ENCODE measurements at places on chromosomes 16 and 17.

DNA sequence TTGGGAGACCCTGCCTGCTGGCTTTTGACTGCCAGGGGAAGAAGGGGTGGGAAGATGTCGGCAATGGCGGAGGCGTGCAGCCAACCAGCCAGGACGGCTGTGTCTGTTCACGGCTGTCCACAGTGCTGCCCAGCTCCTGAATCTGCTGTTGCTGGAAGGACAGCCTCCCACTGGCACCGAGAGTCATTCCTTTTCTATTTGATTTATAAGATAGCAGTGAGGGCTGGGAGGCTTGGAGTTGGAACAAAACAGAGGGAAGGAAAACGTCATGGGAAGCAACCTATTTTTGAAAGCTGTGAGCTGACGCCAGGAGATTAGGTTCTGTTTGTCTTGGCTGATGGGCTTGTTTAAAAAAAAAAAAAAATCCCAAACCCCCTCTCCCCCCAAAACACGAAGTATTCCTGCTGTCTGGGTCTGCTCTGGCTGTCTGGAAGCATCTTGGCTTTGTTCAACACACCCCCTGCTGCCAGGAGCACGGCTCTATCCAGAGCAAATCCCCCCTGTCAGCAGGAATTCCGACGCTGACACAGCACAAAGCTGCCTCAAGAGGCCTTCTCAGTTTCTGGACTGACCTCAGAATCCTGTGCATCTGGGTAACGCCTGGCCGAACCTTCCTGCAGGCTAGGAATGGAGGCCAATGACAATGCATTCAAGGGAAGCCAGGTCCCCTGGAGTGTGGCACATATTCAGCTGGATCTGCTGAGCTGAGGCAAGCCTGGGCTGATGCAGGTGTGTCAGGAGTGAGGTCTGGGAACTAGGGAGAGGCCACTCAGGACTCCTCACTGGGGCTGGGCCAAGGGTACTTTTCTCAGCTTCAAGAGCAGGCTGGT lies 41.0 kb upstream of the SREBF1 start:
- no peak for DNase-seq

GRCh38 chr17:7961421-7961820 lies 29.4 kb downstream of the CNTROB start:
- no peak for DNase-seq

GRCh38 chr16:89192956-89193575 lies 7.3 kb downstream of the SLC22A31 start:
- peak; percentile 95 for DNase-seq

DNA sequence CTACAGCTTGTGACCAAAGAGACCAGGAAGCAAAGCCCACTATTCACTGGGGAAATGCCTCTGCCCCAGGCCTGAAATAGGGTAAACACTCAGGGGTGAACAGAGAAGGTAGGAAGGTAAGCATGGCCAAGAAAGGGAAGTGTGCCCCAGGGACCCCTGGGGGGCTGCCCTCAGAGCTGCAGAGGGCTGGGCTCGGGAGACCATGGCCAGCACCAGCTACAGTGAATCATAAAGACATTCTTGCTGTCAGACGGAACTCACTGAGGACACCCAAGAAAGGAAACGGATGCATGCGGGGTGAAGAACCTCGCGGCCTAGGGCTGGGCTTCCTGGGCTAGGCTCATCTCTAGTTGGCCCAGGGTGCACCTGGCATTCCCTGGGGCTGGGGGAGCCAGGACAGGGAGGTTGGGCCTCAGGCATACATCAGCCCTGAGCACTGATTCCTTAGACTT lies 9.6 kb downstream of the HIC1 start:
- DNase-seq, result no peak

DNA sequence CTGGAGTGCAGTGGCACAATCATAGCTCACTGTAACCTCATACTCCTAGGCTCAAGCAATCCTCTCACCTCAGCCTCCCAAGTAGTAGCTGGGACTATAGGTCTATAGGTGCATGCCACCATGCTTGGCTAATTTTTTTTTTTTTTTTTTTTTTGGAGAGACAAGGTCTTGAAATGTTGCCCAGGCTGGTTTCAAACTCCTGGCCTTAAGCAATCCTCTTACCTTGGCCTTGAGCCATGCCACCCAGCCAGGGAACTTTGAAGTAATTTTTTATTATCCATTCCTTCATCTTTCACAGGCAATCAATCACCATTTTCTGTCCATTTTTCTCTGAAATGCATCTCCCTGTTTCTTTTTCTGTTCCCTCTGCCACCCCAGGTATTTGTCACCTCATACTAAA lies 6.3 kb upstream of the PSMD7 start:
- DNase-seq, result no peak

- no peak for DNase-seq
These were observed 32.4 kb downstream of the XPO6 start for GRCh38 chr16:28179354-28179753.

DNA sequence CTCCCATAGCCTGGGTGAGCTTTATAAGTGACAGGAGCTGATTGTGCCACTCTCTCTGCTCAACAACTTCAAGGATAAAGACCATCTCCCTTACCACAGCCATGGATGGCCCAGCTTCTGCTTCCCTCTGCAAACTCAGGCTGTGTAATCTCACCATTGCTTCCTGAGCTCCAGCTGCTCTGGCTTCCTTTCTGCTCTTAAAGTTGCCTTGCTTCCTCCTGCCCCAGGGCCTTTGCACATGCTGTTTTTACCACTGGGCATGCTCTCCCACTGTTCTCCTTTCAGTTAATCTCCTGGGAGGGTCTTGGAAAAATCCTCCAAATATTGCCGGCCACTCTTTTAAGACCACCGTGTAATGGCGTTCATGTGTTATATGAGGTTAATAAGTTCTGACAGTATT lies 265.1 kb upstream of the C16orf82 start:
- DNase-seq, result no peak

- peak; percentile 14 for DNase-seq
These were observed 26.8 kb downstream of the GP2 start for GRCh38 chr16:20300312-20301097.

GRCh38 chr16:52861614-52862022 lies 191.1 kb downstream of the CHD9NB start:
- DNase-seq, result no peak

- no peak for DNase-seq
These were observed 3.6 kb downstream of the ZNF267 start for GRCh38 chr16:31876951-31877828.

DNA sequence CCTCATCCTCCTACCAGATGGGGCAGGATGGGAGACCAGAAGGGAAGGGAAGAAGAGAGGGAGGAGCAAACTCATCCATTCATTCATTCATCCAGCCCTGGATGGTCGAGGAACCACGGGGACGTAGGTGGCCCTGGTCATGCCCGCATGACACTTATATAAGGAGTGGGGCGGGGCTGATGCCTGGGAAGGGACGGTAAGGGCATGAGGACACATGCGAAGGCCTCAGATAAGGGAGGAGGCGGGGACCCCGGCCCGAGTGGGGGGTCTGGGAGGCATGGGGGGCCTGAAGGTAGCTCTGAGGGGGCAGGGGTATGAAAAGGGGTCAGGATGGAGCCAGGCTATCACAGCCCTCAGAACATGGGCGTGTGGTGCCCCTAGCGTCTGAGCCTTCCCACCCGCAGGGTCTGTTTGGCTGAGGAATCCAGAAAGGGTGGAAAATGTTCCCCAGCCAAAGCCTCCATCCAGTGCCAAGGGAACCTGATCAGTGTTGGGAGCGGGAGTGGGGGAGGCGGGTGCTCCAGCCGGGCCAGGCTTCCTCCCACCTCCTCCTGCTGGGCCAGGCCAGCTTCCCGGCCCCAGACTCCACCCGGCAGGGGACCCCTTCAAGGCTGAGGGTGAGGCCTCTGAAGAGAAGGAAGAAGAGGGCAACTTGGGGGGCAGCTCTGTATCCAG lies 17.6 kb upstream of the CD79B start:
- no peak for DNase-seq
